Activated CD4-positive, alpha-beta T cell treated with anti-CD3 and anti-CD28 coated beads, Interleukin-2, amount 50 U/mL, for 4 hours (primary cell): ENCODE measurements at places on chromosomes 5 and 9.

- DNase-seq, result no peak
Measured at GRCh38 chr5:137462816-137463520, 36.2 kb downstream of the SPOCK1 start.

GRCh38 chr9:124381170-124381945, 33.9 kb downstream of the PSMB7 start:
- DNase-seq, result no peak

DNA sequence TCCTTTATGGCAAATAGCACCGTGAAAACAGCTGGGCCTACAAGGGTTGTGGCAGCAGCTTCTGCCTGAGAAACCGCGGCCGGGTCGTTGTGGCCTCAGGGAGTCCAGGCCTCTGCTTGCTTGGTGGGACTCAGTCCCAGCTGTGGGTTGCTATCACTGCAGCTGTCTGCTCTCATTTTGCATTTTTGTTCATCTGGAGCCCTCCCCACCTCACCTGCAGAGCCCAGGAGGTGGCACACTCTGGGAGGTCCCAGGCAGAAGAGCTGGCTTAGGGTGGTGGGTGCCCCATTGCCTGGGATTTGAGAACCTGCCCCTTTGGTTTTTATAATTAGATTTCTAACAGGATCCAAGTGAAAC, 138.4 kb downstream of the GADD45G start:
- DNase-seq, result no peak

DNA sequence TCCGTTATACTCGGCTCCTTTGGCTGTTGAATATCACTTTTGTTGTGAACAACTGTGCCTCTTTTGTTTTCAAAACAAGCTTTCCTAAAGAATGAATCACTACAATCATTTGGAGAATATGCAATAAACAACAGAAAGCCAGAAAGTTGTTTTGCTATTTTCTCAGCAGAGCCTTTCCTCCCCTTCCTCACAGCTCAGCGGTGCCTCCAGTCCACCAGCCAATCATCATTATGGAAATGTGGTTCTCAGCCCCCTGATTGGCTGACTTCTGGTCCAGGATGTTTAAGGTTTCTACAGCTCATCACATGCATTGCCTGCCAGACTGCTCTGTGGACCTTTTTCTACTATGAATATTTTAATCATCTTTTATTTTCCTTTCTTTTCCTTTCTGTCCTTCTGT, 9.1 kb upstream of the ZNF608 start:
- no peak for DNase-seq

DNA sequence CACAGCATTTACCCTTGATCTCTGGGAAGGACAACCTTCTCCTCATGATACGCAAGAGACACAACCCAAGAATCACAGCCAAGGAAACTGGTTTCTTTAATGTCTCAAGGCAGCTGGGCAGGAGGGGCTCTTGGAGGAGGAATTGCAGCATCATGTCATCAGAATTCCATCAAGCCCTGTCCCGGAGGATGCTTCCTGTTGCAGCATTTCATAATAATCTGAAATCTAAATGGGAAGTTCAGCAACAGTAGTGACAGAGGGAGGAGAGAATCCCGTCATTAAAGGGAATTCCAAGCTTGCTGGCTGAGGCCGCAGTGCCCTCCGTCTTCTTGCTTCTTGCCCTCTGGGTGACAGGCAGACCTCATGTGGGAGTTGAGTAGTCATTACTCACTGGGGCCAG, 192.7 kb downstream of the TENT4A start:
- no peak for DNase-seq

DNA sequence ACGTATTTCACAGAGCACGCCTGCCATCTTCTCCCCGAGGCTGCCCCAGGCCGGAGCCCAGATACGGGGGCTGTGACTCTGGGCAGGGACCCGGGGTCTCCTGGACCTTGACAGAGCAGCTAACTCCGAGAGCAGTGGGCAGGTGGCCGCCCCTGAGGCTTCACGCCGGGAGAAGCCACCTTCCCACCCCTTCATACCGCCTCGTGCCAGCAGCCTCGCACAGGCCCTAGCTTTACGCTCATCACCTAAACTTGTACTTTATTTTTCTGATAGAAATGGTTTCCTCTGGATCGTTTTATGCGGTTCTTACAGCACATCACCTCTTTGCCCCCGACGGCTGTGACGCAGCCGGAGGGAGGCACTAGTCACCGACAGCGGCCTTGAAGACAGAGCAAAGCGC, 9.6 kb downstream of the QRFP start:
- DNase-seq, result no peak

DNA sequence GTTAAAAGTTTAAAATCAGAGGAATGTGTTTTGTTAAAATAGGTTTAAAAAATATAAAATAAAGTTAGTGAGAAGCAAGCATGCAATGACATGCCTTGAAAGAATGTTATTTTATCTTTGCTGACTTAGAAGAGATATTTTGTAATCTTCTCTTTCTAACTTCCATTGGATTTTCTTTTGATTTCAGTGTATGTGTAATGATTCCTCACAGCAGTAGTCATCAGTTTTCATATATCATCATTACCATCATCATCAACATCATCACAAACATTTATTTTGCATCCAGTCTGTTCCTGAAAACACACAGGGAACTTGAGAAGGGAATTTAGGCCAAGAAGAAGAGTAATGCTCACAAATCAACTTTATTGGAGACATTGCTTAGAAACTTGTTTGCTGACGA, 699.6 kb downstream of the TAF11L14 start:
- DNase-seq, result no peak

DNA sequence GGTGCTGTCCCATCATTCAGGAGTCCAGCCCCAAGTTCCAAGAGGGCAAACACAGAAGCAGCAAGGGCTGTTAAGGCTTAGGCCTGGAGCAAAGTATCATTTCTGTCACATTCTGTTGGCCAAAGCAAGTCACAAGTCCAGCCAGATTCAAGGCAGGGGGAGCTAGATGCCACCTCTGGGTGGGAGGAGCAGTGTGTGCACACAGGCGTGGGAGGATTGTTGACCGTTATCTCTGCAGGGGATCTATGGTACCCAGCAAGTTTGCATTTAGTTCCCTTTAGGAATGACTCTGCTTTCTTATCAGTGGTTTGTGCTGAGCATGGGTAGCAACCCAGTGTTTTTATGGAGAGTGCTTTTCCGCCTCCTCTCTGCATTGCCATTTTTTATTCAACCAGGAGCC, 278.9 kb downstream of the NR3C1 start:
- no peak for DNase-seq

- DNase-seq, result no peak
Measured at GRCh38 chr5:8350644-8351339, 481.8 kb downstream of the MTRR start.

DNA sequence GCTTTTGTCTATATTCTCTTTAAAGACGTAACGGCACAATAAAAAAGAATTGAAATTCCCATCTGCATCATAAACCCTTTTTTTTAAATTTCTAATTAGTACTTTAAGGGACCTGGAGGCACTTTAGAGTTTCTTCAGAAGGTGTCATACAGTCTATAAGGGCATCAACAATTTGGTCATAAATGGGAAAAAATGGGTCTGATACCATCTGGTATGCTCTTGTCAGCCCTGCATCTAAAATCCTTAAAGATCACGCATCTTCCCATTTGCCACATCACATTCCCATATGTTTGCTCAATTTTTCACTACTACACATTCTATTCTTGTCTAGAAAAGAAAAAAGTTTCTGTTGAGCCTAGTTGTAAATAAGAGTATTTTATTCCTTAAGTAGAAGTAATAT, 53.8 kb downstream of the COX7C start:
- DNase-seq, result no peak

- no peak for DNase-seq
Measured at GRCh38 chr9:111147041-111147440, 108.8 kb upstream of the LPAR1 start.

GRCh38 chr9:124800306-124801259, 23.6 kb downstream of the OLFML2A start:
- no peak for DNase-seq

- DNase-seq, result no peak
Measured at GRCh38 chr5:161645264-161645663, 40.3 kb upstream of the GABRA6 start.

DNA sequence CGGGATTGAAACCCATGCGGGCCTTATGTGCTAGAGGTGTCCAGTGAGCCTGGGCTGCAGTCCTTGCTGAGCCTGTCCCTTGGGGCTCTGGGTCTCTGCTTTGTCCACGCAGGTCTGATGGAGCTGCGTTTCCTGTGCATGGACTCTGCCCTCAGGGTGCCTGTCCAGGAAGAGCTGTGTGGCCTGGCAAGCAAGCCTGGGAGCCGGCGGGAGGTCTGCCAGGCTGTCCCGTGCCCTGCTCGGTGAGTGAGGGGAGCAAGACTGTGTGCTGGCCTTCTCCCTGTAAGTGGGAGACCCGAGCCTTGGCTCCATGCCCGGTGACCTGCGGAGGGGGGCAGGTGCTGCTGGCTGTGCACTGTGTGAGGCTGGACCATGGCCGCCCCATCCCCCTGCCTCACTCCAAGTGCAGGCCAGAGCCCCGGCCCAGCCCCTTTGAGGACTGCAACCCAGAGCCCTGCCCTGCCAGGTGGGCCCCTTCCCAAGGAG, 11.2 kb upstream of the CACFD1 start:
- DNase-seq, result no peak

DNA sequence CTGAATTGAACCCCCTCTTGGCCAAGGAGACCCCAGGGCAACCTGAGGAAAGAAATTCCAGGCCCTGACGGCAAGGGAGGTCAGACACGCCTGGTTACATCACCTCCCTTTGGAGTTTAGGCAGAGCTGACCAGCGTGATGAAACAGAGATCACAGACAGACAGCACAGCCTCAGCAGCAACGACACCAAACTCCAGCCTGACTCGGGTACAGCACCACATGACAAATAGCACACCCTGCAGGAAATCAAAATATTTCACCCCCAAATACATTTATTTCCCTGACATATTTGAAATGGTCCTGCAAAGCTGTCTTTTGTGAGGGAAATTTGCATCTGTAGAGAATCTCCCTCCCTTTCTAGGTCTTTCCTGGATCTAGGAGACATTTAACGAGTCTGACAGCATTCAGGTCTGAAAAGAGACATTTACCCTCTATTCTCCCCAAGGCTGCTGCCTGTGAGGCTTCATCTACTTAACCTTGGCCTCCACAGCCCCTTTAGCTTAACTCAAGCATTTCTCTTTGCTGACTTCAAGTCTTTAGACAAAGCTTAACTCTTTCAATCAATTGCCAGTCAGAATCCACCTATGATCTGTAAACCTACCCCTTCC, 2.6 kb downstream of the QSOX2 start:
- DNase-seq, result no peak

- DNase-seq, result no peak
Measured at GRCh38 chr5:9468060-9468388, 77.9 kb downstream of the SEMA5A start.

DNA sequence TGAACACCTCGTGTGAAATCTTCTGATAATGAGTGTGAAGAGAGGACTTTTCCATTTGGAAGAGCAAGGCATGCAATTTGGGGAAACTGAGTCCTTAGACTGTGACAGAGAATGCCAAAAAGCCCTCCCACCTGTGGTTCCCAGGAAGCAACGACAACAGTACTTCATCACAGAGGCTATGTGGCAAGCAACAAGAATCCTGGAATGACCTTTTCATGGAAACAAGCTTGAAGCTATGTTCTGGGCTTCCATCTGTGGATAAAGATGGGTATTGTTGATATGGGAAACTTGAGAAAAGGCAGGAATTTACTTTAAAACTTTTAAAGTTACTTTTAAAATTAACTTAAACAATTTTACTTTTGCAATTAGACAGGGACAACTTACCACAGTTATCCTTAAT, 131.2 kb upstream of the ANKH start:
- DNase-seq, result no peak

DNA sequence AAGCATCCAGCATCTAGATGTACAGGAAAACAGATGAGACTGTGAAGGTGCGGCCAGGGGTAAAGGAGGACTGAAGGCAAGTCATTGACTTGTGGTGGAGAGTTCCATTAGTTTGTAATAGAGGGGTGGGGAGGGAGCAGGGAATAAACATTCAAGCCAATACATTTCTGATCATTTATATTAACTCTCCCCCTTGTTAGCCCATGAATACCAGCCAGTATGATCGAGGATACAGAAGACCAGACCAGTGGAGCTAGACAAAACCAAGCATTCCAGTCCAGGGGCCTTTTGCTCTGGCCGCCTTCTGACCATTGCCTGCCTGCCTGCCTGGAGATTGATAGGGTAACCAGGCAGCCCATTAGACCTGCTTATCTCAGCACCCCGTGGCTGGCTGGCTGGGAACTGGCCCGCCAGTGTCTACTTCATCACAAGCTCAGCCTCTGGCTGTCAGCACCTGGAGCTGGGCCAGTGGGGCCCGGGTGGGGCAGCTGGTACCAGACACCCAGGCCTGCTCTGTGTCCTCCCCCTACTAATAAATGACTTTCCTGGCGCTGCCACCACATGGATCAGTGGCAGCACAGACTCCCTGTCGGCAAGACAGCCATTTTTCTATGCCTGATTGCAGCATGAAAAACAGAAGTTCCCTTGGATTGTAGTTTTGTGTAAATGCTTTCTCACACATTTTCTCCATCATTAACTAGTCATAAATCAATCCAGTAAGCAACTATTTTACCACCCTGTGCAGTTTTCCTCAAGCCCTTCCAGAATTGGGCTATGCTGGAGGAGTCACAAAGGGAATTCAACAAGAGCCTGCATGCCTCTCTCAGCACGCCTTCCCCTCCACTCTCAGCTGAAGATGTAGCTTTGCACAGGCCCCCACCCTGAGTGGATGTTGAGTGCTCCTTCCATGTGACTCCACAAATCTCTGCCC, 181.3 kb downstream of the SNCAIP start:
- no peak for DNase-seq

- DNase-seq, result no peak
Measured at GRCh38 chr5:169015991-169016390, 284.9 kb downstream of the SLIT3 start.
